ENCODE measurements at places on chromosomes 1 and 21.

- no peak for DNase-seq
Measured at GRCh38 chr1:22563671-22564602, 648 bp downstream of the EPHA8 start.

DNA sequence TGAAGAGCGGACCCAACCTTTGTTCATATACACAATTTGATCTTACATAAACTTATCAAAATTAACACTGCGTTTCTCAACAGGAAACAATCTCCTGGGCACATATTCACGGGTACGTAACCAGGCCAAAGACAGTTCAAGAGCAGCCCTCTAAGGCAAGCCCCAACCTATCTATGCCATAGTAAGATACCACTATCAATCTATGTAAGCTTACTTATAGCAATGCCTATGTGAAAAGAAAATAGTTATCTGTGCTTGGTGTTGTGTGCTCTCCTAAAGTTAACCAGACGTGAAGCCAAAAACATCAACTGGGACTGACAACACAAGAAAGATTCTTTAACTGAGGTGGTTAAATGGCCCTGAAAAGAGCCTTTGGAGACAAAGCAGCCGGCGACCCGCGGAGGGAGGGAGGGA, 49.4 kb upstream of the BOLA1 start:
- no peak for DNase-seq

GRCh38 chr1:31568895-31569595, 7.3 kb upstream of the TINAGL1 start:
- DNase-seq = no peak

DNA sequence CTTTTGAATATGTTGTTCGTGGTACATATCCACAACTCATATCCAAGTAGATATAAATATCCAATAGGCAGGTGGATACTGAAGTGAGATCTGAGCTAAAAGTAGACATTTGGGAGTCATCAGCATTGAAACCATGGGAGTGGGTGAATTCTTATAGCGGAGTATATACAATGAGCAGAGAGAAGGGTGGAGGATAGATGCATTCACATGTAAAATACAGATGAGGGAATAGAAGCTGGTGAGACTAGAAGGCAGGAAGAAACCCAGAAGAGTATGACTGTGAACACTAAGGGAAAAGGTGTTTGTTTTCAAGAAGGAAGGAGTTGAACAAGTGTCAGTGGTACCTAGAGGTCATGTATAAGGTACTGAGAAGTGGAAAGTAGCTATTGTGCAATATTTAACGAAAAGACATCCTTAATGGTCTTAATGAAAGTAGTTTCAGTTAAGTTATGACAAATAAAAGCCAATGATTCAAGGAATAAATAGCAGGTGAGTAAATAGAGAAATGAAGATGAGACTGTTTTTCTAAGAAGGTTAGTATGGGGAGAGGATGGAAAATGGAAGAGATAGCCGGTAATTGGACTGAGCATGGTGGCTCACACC, 181.6 kb upstream of the CACYBP start:
- DNase-seq = no peak
